Activated T-cell treated with anti-CD3 and anti-CD28 coated beads, Interleukin-2, amount 50 U/mL, for 72 hours (primary cell): ENCODE measurements at places on chromosomes 16 and 17.

GRCh38 chr16:11171757-11172299, 84.2 kb downstream of the SOCS1 start:
- DNase-seq = no peak

DNA sequence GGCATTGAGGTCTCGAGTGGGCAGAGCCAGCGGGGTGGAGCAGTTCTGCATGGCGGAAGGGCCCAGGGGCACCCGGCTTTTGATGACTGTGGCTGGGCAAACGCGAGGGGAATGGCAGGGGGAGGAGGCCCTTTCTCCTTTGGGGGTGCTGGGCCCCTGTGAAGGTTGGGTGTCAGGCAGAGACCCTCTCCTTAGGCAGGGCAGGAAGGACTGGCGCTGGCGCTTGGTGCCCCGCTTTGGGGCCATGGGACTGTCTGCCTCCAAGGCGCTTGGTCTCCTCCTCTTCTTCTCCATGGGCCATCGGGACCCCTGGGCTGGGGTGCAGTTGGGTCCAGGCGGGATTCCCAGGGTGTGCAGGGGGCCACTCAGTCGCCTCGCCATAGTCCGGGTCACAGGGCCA, 12.8 kb upstream of the GFAP start:
- no peak for DNase-seq

- no peak for DNase-seq
These were observed 4.7 kb downstream of the NATD1 start for GRCh38 chr17:21248500-21248899.

GRCh38 chr16:76941113-76941512, 249.9 kb upstream of the MON1B start:
- no peak for DNase-seq

GRCh38 chr16:11117576-11118211, 138.3 kb downstream of the SOCS1 start:
- no peak for DNase-seq

GRCh38 chr17:1532836-1533602, 16.6 kb upstream of the INPP5K start:
- peak; percentile 51 for DNase-seq

GRCh38 chr17:29972277-29972676, 30.8 kb downstream of the EFCAB5 start:
- no peak for DNase-seq

GRCh38 chr16:85610059-85610445, 3.1 kb upstream of the GSE1 start:
- DNase-seq = peak; percentile 8

- DNase-seq = peak; percentile 30
These were observed 652 bp downstream of the VPS35L start for GRCh38 chr16:19555938-19556771.

GRCh38 chr17:81983011-81983638, 5.7 kb downstream of the ASPSCR1 start:
- no peak for DNase-seq

- DNase-seq = no peak
These were observed 6.7 kb downstream of the ZNF646 start for GRCh38 chr16:31080756-31081419.

DNA sequence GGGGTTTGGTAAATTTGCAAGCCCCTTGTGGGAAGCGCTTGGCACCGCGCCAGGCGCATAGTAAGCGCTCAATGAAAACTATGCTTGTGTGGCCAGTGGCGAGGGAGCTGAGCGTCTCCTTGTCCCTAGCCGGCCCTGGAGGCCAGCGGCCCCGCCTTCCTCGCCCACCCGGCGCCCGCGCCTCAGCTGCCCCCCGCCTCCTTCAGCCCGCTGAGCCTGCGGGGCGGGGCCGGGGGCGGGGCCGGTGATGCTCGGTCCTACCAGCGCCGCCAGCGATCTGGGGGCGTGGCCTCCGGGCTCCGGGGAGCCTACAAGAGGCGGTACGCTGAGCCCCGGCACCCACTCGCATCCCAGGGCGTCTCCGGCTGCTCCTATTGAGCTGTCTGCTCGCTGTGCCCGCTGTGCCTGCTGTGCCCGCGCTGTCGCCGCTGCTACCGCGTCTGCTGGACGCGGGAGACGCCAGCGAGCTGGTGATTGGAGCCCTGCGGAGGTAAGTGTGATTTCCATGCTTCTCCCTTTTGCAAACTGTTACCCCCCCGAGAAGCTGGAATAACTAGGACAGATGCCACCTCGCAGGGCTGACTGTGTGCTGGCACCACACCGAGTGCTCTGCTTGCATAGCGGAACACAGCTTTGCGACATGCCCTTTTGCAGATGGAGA, at the start of gene CRISPLD2:
Gene CRISPLD2 (plus strand): TSS at position 342 of the 661 bp plus-strand sequence. CDS start 18,511 bp downstream, outside the sequence.
- DNase-seq = peak; percentile 88

DNA sequence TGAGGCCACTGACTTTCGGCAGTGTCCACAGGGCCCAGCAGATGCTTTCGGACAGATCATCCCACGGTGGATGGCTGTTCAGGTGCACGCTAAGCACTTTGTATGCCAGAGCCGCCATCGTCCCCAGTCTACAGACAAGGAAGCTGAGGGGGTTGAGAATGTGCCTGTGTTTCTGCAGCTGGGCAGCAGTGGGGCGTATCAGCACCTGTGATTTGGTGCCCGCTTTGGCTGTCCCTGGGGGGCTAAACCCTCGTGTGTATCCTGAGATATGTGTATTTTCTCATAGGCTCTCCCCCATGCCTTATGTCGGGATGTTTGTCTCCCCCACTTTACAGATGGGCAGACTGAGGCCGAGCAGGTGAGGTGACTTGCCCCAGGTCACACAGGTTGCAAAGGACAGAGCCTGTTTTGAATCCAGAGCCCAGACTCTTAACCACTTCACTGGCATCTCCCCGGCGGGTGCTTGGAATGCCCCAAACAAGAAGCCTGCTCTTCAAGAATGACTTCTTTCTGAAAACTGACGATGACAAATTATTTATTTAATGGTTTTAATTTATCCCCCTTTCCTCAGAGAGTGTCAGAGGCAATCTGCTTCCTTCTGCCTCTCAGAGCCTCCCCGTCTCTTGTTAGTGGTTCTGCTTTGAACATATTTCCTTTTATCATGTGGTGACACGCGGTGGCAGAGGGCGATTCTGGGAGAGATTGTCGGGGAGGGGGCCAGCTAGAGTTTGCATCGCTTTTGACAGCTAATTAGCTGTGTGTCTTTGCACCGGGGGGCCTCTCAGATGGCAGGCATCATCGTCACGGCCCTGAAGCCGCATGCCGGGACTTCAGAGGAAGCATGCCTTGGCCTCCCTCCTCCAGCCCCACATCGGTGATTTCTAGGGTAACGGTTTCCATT, 149.6 kb upstream of the CIBAR2 start:
- no peak for DNase-seq

DNA sequence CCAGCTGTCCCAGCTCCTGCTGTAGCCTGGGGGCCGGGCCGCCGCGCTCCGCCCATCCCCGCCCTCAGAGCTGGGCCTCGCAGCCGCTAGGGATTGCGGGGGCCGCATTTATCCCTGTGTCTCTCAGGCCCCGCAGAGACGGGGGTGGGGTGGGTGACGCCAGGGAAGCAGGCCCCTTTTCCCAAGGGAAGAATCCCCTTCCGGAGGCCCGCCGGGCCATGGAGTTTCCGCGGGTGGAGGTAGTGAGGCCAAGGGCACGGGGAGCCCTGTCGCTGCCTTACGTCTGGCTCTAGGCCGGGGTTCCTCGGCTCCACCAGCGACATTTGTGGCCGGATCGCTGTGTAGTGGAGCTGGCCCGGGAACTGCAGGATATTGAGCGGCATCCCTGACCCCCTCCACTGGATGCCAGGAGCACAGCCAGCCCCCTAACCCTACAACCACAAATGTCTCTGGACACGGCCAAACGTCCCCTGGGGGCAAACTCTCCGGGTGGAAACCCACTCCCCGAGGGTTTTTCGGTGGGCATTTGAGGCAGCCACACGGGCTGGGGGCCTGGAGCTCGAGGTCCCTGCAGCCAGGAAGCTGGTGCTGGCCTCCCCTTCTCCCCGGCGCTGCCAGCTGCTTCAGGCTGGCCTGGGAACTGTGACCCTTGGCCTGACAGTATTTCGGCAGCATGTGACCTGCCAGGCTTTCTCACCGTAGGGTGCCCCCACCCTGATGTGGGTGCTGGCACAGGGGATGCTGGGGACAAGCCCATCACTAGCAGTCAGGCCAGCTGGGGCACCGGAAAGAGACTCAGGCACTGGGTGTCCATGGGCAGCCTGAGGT, 12.0 kb upstream of the CD300A start:
- DNase-seq = peak; percentile 82

GRCh38 chr17:20302246-20302917, 165.0 kb downstream of the LGALS9B start:
- DNase-seq = no peak

GRCh38 chr17:2094891-2095535, 40.1 kb downstream of the HIC1 start:
- DNase-seq = no peak

- DNase-seq = no peak
These were observed 14.0 kb downstream of the RPH3AL start for GRCh38 chr17:338442-339192.

DNA sequence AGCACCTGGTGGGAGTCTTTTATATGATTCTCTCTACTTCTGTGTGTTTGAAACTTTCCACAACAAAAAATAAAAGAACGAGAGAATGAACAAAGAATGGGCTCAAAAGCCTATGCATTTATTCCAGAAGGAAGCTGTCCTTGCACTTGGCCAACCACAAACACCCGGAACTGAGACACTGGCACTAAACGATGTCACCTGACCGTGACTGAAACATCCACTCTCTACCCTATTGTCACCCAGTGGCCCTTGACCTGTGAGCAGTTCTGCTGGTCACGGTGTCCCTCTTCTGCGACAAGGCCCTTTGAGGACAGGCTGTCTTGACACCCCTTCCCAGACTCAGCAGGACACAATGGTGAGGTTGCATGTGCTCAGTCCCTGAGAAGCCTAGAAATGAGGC, 56.6 kb downstream of the TEKT5 start:
- no peak for DNase-seq
